ENCODE measurements at places on chromosomes 1 and 21.

- DNase-seq = no peak
These were observed 174.4 kb upstream of the UBE2U start for GRCh38 chr1:64029037-64029436.

DNA sequence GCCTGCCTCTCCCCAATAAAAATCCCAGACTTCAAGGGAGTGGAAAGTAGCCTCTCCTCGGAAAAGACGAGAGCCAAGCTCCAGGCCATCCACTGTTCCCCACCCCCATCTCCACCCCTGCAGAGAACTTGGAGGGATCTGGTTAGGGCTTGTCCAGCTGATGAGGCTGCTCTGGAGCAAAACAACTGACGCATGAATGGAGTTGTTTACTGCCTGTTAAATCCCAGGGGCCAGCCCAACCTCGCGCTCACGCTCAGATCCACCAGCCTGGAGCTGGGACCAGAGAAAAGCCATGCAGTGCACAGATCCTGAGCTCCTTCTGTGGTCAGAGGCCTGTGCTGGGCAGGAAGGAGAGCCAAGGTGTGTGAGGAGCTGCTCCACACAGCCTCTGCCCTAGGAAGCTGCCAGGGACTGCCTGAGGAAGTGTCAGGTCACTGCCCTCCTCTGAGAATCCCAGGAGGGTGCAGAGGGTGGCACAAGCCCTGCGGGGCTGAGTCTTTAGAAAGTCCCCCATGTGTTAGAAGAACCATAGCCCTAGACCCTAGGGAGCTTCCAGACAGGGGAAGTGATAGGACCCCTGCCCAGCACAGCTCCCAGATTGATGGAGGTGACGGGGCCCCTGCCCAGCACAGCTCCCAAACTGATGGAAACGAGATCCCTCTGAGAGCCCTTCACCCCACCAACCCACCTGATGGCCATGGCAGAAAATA lies 109.0 kb upstream of the IPO9 start:
- no peak for DNase-seq

- DNase-seq = no peak
These were observed 990 bp upstream of the NBL1 start for GRCh38 chr1:19643121-19643520.

DNA sequence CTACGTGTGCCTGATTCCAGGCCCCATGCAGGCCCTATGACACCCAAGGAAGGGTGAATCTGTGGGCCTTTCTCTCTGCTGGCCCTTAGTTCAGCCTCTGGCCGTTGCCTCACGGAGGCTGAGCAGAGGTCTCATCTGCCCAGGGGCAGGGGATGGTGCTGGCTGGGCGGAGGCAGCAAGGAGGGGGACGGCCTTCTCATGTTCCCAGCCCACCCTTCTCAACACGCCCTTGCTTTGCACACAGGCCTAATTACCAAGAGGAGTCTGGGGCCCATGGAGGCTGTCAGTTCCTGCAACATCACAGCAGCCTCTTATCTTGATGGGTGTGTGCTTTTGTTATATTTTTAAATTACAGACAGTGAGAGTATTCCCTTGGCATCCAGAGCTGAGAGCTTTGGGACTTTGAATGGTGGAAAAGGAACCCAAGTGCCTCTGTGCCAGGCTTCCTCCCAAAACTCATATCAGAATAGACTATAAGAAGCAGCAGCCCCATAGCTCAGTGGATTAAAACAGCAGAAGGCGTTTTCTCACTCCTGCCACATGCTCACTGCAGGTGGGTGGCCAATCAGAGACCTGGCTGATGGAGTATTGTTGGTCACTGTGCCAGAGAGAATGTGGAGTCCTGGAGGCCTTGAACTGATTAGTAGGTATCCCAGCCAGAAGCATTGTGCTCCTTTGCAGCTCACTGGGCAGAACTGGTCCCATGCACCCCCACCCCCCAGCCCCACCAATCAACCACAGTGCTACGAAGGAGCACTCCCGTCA lies 164.9 kb downstream of the CAMTA1 start:
- no peak for DNase-seq

DNA sequence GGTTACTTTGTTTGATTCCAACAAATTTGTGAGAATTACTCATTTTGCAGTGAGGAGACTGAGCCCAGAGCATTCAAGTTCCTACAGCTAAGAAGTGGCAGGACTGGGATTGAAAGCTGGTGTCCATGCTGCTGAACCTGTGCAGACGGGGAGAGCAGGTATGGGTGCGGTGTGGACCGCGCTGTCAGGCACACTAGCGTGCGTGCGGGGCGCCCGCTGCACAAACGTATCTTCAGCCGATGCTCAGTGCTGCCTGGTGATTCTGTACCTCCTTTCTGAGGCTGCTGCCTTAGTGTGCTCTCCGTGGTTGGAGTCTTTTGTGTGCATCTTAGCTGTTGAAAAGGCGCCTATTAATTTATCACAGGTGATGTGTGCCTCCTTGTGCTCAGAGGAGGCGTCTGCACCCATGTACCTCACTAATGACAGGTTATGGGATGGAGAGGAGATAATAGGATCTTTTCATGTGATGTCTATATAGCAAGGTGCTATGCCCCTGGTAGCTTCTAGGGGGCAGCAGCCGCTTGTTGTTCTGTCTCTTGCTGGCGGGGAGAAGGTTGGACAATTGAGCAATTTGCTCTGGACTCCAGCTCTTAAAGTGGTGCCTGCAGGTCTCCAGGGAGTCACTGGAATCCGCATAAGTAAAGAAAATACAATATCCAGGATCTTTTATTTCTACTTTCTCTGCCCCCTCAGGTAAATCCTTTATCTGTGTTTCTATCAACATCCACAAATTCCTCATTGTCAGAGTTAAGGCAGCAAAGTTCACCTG lies 32.5 kb downstream of the PEX14 start:
- DNase-seq = peak; percentile 63

- no peak for DNase-seq
These were observed 88.0 kb upstream of the F3 start for GRCh38 chr1:94629259-94630181.

- DNase-seq = no peak
These were observed 358 bp downstream of the TSPAN2 start for GRCh38 chr1:115088871-115089419.

DNA sequence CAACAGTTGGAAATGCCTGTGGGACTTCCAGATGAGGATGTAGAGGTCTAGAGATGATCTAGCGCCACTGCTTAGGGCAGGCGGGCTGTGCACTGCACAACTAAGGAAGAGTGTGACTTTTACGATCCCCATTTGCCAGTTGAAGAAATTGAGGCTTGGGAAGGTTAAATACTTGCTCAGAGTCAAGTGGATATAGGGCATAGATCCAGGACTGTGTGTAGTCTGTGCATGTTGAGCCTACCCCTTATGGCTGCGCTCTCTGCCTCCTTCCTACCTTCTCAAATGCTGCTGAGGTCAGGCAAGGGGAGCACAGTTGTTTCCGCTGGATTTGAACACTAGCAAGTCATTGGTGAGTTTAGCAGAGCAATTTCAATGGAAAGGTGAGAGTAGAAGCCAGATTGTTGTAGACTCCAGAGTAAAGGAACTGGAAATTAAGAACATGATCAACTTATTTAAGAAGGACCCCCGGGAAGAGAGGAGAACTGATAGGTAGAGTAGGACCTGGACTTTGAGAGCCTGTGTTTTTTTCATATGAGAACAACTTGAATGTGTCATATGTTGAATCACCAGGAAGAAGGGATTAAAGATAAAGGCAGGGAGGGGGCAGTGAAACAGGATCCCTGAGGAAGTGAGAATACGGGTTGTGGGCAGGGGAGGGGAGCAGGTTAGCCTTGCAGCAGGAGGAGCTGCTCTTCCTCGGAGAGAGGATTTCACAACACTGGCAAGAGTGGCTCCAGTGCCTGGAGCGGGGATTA lies 2.7 kb downstream of the CAPN2 start:
- peak; percentile 93 for DNase-seq

GRCh38 chr1:78043436-78043835 lies 2.3 kb upstream of the GIPC2 start:
- DNase-seq = no peak

All from HTR-8/SVneo (cell line).